Forelimb muscle (tissue), 1 donor: ENCODE measurements at places on chromosomes 5 and 9. TPM values are rescaled to one million over a fixed set of nuclear protein-coding genes. Genes with fewer than 3 reads are reported as not detected.

NPR3 gene
- polyA plus RNA-seq = 16.3 TPM

GRCh38 chr9:4515958-4516375 lies 25.7 kb downstream of the SLC1A1 start:
- no peak for DNase-seq

GRCh38 chr5:44932922-44933585 lies 124.3 kb downstream of the MRPS30 start:
- DNase-seq = no peak

DNA sequence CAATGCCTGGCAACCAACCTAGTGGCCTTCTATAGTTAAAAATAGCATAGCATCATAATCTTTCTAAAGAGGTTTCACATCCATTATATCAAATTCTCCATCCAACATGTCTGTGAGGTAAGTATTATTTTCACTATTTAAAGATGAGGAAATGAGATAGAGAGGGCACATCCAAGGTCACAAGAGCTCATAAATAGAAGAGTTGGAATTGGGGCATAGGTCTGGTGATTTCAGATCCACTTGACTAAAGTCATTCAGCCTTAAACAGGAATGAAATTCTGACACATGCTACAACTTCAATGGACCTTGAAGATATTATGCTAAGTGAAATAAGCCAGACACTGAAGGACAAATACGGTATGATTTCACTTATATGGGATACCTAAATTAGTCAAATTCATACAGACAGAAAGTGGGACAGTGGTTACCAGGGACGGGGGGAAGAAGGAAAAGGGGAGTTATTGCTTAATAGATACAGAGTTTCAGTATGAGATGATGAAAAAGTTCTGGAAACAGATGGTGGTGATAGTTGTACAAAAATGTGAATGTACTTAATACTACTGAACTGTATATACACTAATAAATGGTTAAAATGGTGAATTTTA lies 259.6 kb upstream of the NR4A3 start:
- no peak for DNase-seq

GRCh38 chr9:121309833-121310425 lies 42.0 kb downstream of the GSN start:
- DNase-seq = no peak

DNA sequence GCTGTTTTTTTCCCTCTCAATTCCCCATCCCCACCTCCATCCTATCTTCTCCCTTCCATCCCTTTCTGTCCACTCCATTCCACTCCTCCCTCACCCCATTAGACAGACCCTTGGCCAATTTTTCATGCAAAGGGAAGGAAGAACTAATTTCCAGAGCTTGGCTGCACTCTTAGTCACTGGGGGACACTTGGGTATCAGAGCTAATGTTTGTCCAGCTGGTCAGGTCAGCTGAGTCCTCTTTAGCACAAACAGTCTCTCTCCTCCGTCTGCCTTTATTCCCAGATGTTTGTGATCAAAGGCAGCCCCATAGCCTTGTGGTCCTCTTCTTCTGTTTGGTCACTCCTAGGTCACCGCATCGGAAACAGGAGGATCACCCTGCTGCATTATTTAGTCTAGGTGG lies 148.5 kb downstream of the NMUR2 start:
- no peak for DNase-seq

DNA sequence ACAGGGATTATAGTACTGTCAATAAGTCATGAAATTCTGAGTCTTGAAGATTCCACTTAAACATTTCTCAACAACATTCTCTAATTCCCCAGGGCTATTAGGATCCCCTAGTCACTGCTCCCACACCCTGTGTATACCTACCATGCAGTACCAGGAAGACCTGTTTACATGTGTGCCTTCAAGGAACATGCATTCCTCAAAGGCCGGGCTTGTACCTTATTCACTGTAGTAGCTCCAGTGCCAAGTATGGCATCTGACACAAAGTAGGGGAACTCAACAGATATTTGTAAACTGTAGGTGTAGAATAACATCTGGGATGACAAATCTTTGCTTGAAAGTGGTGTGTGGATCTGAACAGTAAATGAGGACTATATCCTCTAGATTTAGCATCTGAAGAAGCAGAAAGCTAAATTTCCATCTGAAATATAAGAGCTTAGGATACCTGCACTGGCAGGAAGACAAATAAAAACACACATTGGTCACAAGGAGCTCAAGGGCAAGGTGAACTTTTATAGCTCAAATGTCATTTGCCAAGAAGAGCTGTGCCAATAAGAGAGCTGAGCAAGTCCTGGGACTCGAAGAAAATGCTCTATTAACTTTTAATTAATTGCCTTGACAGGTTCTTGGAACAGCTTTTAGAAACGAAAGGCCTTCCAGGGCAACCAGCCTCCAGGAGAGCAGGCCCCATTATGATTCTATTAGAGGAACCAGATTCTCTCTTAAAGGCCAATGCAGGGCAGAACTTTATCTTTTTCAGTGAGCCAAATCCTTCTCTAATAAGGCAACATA lies 52.3 kb upstream of the MYOT start:
- DNase-seq = no peak

DNA sequence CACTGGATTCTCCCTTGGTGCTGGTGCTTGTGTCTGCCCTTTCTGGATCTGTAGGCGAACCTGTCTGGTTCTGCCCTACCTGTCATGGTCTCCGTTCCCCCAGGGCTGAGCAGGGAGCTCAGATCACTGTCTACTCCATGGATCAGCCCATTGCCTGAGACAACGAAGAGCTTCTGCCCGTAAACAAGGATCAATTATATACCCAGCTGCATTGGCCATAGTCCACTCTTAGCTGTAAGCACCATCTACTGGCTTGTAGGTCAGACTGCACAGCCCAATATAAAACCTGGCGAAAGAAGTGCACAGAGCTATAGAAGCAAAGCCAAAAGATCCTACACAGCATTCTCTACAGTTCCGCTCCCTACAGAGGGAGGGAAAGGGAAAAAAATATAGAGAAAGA lies 181.5 kb upstream of the RPS23 start:
- DNase-seq = no peak

GRCh38 chr5:69292306-69292705 lies 40.3 kb downstream of the CCDC125 start:
- no peak for DNase-seq

DNA sequence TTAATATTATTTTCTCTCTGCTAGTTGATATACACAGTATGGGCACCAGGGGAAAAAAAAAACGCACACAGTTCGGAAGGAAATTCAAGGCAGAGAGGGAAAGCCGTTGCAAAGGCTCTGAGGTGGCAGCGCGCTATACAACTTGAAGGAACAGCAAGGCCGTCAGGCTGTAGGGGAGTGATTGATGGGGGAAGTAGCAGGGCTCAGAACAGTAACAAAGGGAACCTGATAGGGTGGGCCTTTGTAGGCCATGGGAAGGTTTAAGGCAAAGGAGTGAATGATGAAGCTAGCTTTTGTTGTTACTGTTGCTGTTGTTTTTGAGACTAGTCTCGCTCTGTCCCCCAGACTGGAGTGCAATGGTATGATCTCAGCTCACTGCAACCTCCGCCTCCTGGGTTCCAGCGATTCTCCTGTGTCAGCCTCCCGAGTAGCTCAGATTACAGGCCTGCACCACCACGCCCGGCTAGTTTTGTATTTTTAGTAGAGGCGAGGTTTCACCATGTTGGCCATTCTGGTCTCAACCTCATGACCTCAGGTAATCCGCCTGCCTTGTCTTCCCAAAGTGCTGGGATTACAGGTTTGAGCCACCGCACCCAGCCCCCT lies 27.0 kb downstream of the AQP7 start:
- no peak for DNase-seq

GRCh38 chr5:65020492-65020891 lies 251.8 kb downstream of the CWC27 start:
- DNase-seq = no peak

GRCh38 chr9:122080986-122081385 lies 12.1 kb downstream of the TTLL11 start:
- no peak for DNase-seq

DNA sequence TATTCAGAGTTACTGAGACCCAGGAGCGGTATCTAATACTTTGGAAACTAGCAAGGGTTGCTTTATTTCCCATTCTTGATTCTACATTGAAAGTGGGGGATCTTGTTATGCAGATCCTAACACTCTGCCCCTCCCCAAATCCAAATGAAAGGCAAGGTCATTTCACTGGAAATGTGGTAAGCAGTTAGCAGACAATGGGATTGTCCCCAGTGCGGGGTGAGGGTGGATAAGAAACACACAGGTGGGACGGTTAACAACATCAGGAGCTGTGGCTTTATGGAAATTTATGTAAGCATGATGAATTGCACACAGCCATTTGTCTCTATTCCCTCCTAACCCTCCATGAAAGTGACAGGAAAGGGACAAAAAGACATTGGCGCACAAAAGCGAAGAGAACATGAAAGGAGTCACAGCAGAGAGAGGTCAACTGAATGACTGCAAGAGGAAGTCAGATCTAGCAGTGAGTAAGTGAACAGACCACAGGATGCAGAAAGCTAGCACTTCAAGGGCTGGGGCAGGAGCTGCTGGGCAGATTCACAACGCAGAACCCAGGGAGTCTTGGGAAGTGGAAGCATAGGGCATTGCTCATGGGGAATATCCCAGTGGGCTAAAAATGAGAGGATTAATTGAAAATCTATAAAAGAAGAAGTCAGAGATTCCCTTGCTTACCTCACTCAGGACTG lies 184.4 kb downstream of the HSD17B3 start:
- DNase-seq = no peak

- no peak for DNase-seq
These were observed 25.6 kb downstream of the ABL1 start for GRCh38 chr9:130860458-130861316.

SLC22A4 gene
- polyA plus RNA-seq = 4.0 TPM

FBP2 gene
- 91.5 TPM for polyA plus RNA-seq

DNA sequence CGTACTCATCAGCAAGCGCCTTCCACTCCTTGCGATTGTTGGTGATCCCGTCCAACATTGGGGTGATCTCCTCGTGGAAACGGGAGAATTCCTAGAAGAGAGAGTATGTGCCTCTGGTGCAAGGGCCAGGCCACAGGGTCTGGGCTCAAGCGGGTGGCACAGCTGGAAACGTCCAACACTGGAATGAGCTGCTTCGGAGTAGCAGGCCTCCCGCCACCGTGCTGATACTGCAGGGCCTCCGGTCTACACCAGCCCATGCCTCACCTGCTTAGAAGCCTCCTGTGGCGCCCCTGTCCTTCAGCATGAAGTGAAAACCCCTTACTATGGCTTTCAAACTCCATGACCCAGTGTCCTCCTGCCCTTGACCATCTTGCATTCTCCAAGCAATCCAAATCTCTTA lies 81.4 kb downstream of the PDE6A start:
- no peak for DNase-seq

- no peak for DNase-seq
These were observed 333.1 kb upstream of the NUDT12 start for GRCh38 chr5:103895738-103896137.

DNA sequence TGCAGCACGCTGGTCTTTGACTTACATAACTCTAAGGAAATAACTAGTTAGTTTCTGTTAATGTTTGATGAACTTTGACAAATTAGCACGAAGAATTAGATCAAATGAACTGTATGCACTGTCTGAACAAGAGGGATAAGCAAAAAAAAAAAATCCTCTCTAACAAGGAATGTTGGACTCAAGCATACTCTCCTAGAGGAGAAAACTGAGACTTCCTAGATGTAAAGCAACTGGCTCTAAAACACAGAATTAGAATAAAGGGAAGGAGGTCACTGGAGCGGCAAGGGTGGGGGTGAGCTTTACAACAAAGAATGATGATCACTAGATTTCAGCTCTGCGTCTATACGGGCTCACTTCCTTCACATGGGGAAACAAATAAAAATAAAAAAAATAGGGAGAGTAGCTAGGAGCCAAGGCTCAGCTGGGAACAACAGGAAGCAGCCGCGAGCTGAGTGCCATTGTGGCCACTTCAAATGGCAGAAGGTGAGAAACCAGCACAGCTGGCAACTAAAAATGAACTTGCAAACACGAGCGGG lies 48.7 kb upstream of the CEMIP2 start:
- no peak for DNase-seq

GRCh38 chr9:77708064-77708815 lies 60.1 kb upstream of the GNA14 start:
- no peak for DNase-seq

BTNL8 gene
- not detected for polyA plus RNA-seq

FAM221B gene
- polyA plus RNA-seq = 0.18 TPM

- no peak for DNase-seq
These were observed 6.6 kb upstream of the FAM151B start for GRCh38 chr5:80481019-80481893.

DNA sequence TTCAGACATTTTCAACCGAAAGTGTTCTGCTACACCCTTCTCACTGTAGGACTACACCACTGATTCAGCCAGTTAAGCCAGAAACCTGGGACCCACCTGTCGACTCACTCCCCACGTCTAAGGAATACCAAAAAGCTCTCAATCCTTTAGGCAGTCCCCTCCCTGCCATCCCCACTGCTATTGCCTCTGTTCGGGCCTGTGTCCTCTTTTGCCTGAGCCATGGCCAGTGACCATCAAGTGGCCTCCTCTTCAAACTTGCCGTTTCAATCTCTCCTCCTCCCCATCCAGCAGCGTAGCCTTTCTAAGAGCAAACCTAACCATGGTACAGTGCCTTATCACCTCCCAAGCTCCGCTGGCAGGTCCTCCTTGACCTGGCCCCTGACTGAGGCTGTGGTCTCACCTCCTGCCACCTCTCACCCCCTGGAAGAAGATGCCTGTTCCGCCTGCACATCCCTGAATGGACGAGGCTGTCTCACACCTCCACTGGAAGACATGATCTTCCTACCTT lies 64.1 kb downstream of the GALNT12 start:
- no peak for DNase-seq

- no peak for DNase-seq
These were observed 10.1 kb downstream of the CDKN2A start for GRCh38 chr9:21984101-21984500.

- no peak for DNase-seq
These were observed 164.9 kb downstream of the CD180 start for GRCh38 chr5:67031692-67032091.

DNA sequence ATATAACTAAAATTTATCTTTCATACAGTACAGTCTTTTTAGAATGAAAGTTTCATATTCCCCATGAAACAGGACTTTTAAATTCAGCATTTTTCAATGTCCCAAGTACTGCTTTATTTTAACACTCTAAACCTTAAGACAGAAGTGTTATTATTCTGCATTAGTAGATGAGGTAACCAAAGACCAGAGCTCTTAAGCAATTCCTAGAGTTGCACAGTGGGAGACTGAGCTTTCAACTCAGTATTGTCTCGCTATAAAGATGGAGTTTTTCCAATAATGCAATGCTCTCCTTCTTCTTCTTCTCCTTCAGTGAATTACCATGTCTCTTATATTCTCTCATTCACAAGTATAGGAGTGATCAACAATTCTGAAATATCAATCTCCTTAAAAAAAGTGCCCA lies 479.7 kb downstream of the CETN3 start:
- no peak for DNase-seq

FOXD4L5 gene
- polyA plus RNA-seq = 0.90 TPM

- DNase-seq = no peak
These were observed 3.2 kb downstream of the RELL2 start for GRCh38 chr5:141640051-141640415.

DNA sequence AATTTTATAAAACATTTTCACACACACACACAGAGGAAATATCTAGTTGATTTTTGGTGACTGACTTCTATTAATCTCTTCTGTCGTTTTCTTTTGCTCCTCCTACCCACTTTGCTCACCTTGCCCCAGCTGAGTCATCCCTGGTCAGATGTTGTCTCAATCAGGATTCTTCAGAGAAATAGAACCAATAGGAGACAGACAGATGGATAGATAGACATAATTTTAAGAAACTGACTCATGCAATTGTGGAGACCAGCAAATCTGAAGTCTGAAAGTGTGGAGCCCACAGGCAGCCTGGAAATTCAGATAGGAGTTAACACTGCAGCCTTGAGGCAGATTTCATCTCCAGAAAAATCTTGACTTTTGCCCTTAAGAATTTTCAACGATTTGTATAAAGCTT lies 37.0 kb upstream of the PIK3R1 start:
- no peak for DNase-seq
